Non-pigmented ciliary epithelial cell (primary cell): ENCODE measurements at places on chromosomes 2 and 18.

DNA sequence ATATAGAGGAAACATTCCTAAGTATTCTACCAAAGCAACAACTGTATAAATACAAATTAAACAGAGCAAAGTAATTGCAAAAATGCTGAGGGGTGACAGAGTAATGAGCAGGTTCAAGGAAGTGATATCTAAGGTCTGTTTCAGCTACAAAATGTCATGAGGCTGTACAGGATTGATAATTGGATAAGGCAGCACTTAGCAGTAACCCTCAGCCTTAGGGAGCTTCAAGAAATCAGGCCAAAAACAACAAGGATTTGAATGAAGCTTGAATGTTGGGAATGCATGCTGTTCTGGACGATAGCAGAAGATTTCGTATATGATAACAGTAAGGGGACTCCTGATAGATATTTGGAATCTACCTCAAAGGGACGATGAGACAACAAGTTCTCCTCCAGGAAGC is 142.0 kb upstream of the MMADHC start:
- no peak for DNase-seq

GRCh38 chr18:62332431-62332830 is 7.3 kb downstream of the TNFRSF11A start:
- no peak for DNase-seq

DNA sequence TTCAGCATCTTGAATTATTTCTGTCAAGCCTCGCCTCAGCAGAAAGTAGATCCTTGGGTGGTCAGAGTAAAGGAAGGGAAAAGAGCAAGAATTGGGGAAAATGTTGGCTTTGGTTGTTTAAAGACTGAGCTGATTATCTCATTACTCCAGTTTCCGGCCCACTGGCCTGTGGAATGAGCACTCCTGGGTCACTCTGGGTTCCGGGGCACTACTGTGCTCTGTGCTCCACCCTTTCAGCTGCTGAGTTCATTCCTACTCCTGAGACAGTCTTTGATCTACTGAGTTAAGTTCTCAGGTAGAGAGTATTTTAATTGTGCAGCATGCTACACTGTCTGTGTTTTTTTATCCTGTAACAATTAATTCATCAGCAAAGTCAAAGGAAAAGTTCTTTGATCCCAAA is 427.7 kb downstream of the CDH2 start:
- DNase-seq = no peak

DNA sequence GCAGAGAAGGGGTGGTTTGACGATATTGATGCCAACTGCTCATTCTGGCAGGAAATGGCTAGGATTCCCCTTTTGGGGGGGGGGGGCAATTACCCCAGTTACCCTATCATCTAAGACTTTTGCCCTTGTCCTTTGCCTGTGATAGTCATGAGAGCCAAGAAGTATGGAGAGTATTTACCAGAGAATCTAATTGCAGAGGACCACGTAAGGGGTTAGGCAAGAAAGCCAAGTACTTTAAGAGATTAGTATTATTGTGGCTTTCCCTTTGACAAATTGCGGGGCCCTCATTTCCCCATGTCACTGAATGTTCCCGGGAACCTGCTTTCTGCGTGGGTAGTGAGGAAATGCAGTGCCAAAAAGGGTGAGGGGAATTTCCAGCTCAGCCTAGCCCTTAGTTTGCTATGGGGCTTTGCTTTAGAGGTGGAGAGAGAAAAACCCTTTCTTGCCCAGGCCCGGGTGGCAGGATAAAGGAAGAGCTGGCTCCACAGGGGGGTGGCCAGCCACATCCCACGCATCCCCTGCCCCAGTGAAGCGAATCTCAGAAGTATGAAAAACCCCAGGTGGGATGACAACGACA is 1.5 kb downstream of the AQP4 start:
- no peak for DNase-seq

GRCh38 chr2:42876326-42876751 is 84.0 kb upstream of the HAAO start:
- DNase-seq = no peak

DNA sequence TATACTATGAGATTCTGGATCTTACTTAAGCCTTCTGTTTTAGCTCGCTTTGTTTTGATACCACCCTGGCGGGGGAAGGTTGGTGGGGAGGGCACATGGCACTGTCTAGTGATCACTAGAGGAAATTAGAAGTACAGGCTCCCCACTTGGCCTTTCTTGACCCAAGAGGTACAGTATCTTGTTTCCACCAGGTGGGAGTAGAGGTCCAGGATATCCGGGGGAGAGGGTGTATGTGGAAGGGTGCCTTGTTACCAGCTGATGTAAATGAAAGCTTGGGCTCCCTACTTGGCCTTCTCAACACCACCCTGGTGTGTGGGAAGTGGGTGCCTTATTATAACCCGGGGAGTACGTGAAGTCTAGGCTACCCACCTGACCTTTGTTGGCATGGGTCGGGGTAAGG is 7.5 kb downstream of the GALNT1 start:
- no peak for DNase-seq

GRCh38 chr2:15864176-15864769 is 76.1 kb upstream of the MYCN start:
- no peak for DNase-seq

DNA sequence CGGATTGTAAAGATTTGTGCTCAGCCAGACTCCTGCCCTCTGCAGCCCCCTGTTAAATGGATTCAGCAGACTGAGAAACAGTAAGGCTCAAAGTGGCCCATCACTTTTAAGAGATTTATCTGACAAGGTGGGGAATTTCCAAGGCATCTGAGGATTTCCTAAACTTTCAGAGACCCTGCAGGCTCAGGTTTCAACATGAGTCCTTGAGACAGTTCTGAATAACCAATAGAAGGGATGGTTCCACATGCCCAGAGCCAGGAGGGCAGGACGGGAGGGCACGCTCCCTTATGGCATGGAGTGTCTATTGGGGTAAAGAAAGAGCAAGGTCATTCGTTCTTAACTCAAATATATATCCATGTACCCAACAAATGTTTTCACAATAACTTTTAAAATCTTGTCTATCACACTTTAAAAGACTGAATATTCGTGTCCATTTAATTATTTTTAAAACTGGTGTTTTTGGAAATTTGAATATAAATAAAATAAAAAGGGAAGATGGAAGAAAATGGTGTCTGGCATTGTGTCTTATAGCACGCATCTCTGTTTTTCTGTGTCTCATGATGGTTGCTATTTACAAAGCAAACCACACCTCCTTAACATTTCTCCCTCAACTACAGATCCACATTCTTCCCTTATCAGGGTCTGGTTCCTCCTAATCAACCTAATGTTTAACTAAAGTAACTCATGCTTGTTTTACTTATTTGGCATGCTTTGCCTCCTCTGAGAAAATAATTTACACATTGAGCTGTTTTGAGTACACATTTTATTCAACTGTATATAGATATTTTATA is 56.0 kb upstream of the DSG1 start:
- no peak for DNase-seq

- no peak for DNase-seq
These were observed 94.0 kb upstream of the HNRNPA3 start for GRCh38 chr2:177118636-177119035.

DNA sequence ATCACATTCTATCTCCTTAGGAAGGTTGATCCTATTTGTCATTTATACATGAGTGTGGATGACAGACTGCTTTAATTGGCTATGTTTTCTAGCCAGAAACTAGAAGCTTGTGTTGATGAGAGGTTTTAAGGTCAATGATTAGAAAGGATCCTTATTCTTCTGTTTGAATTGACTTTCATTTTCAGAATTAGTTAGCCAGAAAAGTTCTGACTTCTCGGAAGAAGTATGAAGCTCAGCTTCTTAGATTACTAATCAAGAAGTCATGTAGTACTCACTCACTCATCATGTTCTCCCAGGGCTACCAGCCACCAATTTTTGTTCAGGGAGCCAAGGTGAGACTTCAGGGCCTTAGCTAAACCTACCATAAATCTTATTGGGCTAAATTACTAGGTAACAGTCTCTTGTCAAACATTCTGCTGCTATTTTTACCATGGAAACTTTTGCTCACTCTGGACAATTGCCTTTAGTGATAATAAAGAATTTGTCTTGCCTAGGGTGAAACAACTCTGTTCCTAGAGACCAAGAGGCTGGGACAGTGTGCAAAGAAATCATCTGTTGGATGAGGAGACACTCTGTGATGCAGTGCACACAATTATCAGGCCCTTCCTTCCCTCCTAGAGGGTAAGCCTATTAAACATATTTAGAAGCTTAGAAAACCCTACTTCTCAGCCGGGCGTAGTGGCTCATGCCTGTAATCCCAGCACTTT is 111.6 kb upstream of the DNMT3A start:
- no peak for DNase-seq

DNA sequence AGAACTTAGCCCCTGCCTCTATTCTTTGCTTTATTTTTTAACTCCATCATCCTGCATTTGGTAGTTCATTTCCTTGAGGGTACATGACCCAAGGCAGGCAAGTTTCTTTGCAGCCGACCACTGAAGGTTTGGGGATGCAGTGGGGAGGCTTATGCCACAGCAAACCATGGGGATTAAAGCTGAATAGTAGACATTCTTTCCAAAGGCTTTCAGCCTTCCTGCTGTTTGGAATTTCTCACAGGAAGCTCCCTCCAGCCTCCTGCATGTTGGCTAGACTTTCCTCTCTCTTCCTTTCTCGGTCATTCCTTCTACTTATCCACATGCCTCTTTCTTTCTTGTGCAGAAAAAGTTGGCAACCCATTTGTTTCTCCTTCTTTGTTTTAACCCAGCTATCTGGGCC is 77.3 kb downstream of the SOCS6 start:
- no peak for DNase-seq

DNA sequence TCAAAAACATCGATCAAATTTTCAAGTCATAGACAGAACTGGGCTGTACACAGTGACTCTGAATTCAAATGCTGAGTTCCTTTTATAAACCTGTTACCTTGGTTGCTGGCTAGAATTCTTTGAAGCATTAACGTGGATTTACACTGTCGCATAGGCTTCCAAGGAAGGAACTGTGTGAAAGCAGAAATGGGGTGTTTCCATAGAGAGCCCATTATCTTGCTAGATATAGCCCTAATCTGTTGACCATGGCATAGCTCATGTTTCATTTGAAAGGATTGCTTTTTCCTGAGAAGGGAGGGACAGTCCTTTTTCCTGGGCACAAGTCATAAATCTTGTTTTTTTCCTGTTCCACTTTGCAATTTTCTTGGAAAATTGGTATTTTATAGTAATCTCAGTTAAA is 73.8 kb upstream of the NEUROD1 start:
- DNase-seq = no peak

GRCh38 chr2:48754874-48755273 is 650 bp downstream of the LHCGR start:
- DNase-seq = no peak

DNA sequence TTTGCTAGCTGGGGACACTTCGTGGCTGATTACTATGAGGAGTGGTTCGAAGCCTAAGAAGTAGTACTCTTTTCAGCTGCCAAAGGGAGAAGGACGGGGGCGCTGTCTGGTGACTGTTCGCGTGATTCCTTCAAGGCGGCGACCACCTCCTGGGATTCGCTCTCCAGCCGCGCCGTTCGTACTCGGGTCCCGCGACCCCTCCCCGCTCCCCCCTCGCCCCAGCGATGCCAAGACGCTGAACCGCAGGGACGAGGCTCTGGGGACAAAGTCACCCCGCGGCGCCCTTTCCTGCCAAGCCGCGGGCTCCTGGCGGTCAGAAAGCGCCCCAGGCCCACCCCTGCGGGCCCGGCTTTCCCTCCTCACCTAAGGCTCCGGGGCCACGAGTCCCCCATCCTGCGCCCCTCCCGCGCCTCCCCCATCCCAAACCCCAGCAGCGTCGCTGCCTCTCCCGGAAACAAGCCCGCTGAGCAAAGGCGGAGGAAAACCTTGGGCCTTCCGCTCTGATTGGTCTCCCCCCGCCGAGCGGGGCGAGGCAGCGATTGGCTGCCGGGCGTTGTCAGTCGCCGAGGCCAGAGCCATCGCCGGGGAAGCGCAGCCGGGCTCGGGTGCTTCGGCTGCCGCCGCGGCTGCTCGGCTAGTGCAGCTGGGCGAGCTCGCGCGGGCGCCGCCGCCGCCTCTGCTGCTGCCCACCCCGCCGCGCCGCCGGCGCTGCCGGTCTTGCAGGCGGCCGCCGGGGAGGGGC is 404.3 kb downstream of the XIRP2 start:
- DNase-seq = peak; percentile 79

- DNase-seq = no peak
These were observed 120.4 kb downstream of the ZNF516 start for GRCh38 chr18:76374330-76375281.

DNA sequence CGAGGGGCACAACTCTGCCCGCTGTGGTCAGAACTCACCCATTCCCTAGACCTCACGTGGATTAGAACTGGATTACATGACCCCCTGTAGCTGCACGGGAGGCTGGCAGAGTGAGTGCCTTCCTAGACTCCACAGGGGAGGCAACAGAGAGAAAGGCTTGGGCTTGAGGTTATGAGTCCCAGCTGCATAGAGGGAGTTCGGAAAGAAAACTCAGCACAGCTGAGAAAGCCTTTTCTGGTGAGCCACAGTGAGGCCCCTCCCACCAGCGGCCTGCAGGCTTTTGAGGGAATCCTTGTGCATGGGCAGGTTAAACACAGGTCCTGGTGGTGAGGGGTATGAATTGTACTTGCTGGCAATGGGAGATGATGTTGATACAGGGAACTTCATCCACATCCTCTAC is 217.3 kb downstream of the FHOD3 start:
- DNase-seq = no peak

DNA sequence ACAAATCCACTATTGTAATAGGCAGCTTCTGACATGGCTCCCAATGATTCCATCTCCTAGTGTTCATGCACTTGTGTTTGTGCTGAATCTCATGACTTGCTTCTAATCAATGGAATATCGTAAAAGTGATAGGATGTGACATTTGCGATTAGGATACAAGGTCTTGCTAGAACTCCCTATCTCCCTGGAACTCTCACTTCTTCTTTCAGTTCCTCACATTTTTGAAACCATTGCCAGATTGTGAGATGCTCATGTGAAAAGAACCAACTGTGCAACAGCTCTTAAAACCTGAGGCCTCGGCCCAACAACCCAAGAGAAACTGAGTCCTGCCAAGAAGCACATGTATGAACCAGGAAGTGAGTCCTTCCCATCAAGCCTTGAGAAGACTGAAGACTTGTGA is 226.9 kb upstream of the DTNA start:
- DNase-seq = no peak

GRCh38 chr2:175847128-175847527 is 154.9 kb downstream of the LNPK start:
- DNase-seq = no peak

DNA sequence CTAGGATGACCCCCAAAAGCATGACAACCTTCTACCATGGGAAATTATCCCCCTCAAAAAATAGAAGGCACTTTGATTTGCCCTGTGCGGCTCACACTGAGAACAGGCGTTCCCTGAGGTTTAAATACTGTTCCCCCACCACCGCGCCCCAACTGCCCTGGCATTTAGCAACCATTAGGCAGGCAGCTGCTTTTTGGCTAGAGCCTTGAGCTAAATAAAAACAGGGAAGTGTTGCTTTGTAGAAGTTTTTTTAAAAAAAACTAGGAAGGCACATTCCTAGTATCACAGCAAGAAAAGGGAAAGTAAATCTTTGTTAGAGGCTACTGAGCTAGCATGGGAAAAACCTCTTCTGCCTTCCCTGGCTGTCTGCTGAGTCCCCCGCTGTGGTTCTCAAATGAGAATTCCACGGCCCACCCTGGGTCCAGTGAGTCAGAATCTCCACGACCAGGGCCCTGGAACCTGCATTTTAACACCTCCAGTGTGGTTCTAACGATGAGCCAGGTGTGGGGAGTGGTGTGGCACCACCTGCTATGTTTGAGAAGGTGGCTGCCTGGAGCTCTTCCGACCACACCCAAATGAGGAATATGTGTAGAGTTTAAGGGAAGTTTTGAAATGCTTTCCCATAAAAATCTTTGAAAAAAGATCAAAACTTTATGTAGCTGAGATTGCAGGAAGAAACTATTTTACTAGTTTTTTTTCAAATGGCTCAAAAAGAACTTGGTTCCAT is 66.4 kb downstream of the VIT start:
- no peak for DNase-seq

- DNase-seq = no peak
These were observed 19.2 kb downstream of the CTDP1 start for GRCh38 chr18:79698668-79699335.
